ENCODE measurements at places on chromosomes 6 and 20.

GRCh38 chr6:12356431-12356830 is 66.3 kb downstream of the EDN1 start:
- no peak for DNase-seq

GRCh38 chr6:3195695-3196497 is 31.6 kb downstream of the TUBB2B start:
- DNase-seq, result no peak

DNA sequence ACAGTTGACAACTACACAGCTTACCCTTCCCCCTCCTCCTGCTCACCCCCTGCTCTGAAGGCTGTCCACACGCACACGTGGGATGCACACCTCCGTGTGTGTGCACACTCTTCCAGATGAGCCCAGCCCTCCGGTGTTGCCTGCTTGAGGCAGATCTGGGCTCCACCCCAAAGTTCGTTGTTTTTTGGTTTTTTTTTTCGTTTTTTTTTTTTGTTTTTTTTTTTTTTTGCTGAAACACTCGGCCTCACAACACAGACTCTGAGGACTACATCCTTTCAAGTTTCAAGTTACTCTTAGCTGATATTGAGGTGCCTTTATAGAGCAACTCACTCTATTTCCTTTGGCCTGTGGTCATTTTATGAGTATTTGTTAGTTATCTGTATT is 88.2 kb downstream of the RREB1 start:
- DNase-seq, result no peak

- DNase-seq, result peak; percentile 52
Observed at GRCh38 chr6:44268095-44268628, 2.1 kb upstream of the TMEM151B start.

DNA sequence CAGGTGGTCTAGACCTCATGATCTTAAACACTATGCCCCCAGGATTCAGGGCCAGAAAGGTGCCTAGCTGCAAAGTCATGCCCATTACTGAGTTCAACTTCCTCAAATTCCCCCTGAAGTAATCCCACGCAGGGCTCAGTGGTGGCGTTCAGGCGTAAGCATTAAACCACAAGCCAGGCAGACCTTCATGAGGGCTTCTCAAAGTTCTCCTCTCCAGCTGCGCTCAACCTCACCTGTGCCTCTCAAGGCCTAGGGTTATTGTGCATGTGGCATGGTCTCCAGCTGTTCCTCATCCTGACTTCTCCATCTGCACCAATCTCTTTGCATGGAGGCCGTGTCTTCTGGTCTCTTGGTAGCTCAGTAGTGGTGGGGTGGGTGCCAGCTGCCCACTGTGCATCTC is 113.6 kb downstream of the TSHZ2 start:
- no peak for DNase-seq

GRCh38 chr6:138592749-138593123 is 93.4 kb upstream of the NHSL1 start:
- no peak for DNase-seq

- DNase-seq, result no peak
Observed at GRCh38 chr6:84403545-84403944, 176.1 kb upstream of the CEP162 start.

- no peak for DNase-seq
Observed at GRCh38 chr20:12112089-12112474, 194.4 kb downstream of the BTBD3 start.

DNA sequence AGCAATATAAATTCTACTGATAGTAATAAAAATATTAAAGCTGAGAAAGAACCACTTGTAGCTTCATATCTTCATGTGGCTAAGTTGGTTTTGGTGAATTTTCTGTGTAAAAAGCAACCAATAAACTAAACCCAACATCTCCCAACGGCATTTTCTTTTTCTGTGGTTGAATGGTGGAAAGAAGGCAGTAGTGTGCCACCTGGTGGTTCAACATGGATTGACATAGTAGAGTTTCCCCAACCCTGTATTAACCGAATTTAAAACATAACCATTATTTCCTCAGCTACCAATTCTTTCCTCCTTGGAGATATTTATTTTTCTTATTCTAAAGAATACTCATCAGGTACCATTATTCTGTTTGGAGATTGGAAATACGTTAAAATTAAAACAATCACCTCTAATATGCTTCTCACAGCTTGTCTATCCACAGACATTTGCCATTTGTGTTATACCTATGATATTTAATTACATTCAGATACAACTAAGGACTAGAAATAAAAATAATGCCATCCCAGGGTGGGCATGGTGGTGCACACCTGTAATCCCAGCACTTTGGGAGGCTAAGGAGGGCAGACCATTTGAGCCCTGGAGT is 117.1 kb upstream of the EEF1E1 start:
- no peak for DNase-seq

- no peak for DNase-seq
Observed at GRCh38 chr6:109174916-109175315, 79.6 kb downstream of the CEP57L1 start.

- DNase-seq, result no peak
Observed at GRCh38 chr6:72770959-72771358, 149.1 kb downstream of the KCNQ5 start.

DNA sequence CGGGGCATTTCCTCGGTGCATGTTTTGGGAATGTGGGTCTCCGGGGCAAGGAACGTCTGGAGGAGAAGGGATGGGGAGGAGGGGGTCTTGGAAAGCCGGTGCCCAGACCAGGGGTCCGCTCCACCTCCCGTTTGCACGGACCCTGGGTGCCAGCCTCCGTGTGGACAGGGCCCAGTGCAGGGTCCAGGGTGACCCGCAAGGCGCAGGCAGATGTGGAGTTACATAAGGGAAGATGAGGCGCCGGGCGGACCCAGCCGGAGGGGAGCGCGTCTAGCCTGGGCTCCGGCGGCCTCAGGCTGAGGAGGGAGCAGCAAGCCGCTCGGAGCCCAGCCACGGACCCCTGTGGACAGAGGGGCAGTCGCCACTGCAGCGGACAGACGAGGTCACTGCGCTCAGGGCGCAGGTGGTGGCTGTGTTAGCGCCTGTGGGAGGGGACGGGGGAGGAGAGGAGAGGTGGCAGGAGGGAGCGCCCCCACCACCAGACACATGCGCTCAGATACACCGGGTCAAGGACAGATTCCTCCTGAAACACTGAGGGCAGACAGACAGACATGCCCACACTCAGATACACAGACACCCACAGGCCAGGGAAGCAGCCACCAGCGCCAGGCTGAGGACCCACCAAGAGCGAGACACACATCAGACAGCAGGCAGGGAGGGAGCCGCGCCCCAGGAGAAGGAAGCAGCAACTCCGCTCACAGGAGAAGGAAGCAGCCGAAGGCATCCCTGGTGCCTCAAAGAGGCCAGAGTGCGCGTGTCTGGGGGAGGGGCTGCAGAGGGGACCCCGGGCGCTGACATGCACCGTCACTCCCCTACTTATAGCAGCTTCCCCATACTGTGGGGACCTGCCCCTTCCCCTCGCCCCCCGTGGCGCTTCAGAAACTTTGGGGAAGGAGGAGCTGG is 839 bp upstream of the HRH3 start:
- DNase-seq, result no peak

- no peak for DNase-seq
Observed at GRCh38 chr6:101747716-101748115, 354.2 kb downstream of the GRIK2 start.

DNA sequence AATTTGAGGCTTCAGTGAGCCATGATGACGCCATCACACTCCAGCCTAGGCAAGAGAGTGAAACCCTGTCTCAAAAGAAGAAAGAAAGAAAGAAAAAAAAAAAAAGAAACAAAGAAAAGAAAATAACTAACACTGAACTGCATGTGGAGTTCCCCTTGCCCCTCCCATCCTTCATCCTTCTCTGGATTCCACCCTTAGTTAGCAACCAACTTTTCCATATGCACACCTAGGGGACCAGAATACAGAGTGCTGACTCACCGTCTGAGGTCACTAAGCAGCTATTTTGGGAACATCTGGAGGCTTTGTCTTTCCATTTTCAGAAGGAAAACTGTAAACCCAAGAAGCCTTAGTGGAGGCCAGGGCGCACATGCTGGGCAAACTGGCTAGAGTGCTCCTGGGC is 257.4 kb downstream of the MAFB start:
- DNase-seq, result no peak

- DNase-seq, result no peak
Observed at GRCh38 chr6:159415540-159415939, 246.3 kb downstream of the FNDC1 start.

- no peak for DNase-seq
Observed at GRCh38 chr6:110395221-110395620, 20.2 kb downstream of the DDO start.

GRCh38 chr6:38319256-38320212 is 320.2 kb downstream of the BTBD9 start:
- DNase-seq, result no peak

GRCh38 chr20:17969884-17970409 is 1.1 kb downstream of the MGME1 start:
- DNase-seq, result no peak

- no peak for DNase-seq
Observed at GRCh38 chr6:128491610-128492206, 28.7 kb downstream of the PTPRK start.

DNA sequence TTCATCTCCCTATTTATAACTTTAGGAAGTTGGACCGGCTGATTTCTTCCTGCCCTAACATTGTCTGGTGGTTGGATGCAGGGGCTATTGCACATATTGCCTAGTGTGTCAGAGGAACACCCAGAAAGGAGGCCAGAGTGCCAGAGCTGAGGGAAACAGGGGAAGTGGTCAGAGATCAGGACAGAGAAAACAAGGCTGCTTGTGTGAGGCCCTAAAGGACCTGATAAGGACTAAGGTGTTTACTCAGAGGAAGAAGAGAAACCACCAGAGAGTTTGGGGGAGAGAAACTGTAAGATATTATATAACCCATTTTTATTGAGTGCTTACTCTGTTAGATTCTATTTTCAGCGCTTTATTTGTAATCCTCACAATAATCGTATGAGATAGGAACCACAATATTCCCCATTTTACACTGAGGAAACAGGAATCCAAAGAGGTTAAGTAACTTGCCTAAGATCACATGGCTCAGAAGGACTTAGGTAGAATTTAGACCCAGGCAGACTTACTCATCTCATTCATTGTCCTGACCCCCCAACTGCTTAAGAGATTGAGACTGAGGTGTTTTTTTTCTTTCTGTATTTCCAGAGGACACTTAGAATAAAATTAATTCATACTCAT is 54.0 kb upstream of the REV3L start:
- no peak for DNase-seq

GRCh38 chr20:31967830-31968249 is at the start of gene XKR7:
Gene XKR7, plus strand, starts transcription at chr20:31968151. Its CDS starts 25 bp downstream, at chr20:31968176.
- DNase-seq, result peak; percentile 58

- DNase-seq, result no peak
Observed at GRCh38 chr20:61026173-61026572, 225.9 kb upstream of the CDH4 start.

- DNase-seq, result no peak
Observed at GRCh38 chr6:150659046-150659763, 59.5 kb downstream of the PLEKHG1 start.

GRCh38 chr6:41716516-41717391 is 18.7 kb downstream of the TFEB start:
- no peak for DNase-seq

DNA sequence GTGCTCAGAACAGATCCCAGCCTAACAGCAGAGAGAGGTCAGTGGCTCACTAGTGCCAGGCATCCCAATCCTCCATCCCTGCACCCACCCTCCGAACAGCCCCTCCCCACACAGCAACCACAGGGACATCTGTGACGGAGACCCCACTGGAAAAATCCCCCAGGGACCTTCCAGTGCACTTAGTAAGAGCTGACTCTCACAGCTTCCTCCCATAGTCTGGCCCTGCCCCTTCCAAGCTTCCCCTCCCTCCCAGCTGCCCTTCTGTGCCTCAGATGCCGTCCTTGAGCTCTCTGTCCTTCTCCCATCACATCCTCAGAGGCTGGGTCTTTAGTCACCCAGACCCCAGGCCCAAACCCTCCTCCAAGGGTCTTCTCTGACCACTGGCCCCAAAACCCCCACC is 9.7 kb upstream of the THBS2 start:
- no peak for DNase-seq

DNA sequence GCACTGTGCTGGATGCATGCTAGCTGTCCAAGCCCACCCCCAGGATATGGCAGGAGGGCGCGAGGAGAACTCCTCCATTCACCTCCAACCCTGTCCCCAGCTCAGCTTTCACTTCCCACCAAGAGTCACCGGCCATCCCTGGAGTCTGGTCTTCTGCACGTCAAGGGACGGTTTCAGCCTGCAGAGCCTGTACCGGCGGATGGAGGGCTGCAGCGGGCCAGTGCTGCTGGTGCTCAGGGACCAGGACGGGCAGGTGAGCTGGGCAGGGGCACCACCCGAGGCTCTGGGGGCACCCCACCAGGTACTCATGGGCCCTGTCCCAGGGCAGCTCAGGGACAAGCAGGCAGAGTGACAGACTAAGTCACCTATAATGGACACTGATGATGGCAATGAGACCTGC is 3.0 kb downstream of the TLDC2 start:
- DNase-seq, result no peak

- no peak for DNase-seq
Observed at GRCh38 chr20:9110916-9111432, 42.1 kb downstream of the PLCB4 start.

DNA sequence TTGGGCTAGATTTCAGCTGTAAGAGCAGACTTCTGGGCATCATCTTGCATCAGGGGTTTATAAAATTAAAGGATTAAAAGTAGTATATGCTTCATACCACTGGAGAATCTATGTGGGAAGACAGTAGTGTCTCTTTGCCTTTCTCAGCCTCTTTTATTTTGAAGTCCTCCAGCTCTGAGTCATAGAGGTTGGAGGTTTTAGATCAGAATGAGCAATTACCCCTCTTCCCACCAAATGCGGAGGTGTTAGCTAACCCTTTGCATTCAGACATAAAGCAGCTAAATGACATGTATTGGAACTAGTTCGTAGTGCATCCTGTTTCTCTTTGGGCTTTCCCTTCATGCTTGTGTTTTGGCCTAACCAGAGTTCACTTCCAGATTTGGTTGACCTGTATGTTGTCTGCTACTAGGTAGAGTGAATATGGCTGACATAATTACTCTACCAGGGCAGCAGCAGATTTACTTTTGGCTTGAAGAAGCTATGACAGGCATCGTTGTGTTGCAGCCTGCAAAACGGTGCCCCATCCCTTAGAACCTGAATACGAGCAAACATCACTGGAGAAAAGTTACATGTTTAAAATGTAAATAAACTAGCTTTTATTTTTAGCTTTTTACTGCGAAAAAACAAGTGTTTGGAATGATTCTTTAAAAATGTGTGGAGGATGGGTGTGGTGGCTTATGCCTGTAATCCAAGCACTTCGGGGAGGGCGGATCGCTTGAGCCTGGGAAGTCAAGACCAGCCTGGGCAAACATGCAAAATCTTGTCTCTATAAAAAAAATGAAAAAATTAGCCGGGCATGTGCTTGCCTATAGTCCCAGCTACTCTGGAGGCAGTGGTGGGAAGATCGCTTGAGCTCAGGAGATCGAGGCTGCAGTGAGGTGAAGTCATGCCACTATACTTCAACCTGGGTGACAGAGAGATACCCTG is 82.2 kb downstream of the MYO6 start:
- DNase-seq, result no peak

DNA sequence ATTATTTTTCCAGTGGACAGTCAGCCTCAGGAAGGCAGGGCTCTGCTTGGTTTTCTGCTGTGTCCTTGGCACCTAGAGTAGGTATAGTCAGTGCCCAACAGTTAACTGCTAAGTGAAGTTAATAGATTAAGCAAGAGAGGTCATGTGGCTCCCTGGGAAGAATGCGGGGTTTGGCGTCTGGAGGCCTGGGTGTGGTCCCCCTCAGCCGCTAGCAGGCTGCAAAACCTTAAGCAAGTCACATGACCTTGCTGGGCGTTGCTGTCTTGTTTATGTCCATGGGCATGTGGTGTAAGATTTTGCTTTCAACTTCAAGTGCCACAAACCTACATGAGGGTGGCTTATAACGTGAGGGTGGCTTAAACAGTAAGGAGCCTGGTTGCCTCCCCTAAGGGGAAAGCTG is 75.5 kb upstream of the SCP2D1 start:
- DNase-seq, result no peak

- DNase-seq, result no peak
Observed at GRCh38 chr6:107444277-107444676, 15.1 kb downstream of the PDSS2 start.
